ENCODE measurements at places on chromosomes 13 and 19.

GRCh38 chr13:110262082-110262436, 44.9 kb downstream of the COL4A1 start:
- no peak for DNase-seq

GRCh38 chr13:54884682-54885081, 1856.1 kb downstream of the OLFM4 start:
- DNase-seq, result no peak

- no peak for DNase-seq
These were observed 106.6 kb downstream of the LRCH1 start for GRCh38 chr13:46659413-46660065.

DNA sequence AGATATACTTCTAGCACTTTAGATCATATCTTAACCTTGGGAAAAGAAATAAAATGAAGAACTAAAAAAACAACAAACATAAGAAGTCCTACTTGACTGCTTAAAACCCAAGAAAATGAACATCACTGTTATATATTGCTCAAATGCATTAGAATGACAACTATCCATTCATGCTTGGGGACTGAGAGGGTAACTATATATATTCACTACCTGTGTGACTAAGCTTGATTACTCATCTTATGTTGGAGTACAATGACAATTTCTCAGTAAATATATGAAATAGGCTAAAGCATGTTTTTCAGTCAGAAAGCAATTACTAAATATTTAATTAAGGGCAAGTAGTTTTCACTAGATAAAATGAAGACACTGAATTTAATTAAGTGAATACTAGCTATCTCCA, 40.1 kb downstream of the ZC3H13 start:
- no peak for DNase-seq

GRCh38 chr19:50629801-50630200, 9.9 kb downstream of the SYT3 start:
- no peak for DNase-seq

GRCh38 chr13:75581874-75582640, 32.5 kb downstream of the UCHL3 start:
- DNase-seq, result no peak

Data from brain pericyte (primary cell).